IPS DF 6.9 (cell line): ENCODE measurements at places on chromosomes 6 and 20.

DNA sequence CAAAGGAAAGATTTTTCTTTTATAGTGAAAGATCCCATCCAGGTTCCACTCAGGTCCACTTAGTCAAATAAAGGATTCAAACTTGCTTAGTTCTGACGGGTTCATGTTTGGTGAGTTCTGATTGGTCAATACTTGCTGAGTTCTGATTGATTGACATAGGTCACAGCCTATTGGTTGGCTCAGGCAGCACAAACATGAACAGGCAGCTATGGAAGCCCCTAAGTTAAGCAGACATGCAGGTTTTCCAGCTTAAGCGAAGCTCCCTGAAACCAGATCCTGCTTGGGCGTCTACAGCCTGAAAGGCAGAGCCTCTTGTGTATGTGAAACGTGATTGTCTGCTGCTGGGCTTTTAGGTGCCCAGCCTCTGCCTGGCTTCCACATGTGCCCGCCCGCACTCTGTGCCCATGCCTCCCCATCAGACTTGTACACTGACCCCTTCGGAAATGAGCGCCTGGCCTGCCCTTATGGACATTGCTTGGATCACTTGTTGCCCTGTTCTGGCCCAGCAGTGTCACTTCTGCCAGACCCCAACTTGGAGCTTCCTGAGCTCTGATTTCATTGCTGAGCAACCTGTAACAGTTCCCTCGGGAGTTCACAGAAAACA, 45.4 kb upstream of the ECI2 start:
- no peak for DNase-seq

GRCh38 chr20:48826883-48827771, 672 bp downstream of the PREX1 start:
- no peak for DNase-seq

- no peak for DNase-seq
These were observed 67.3 kb upstream of the TENT5A start for GRCh38 chr6:81819767-81820166.

GRCh38 chr20:6061544-6061943, 7.7 kb upstream of the LRRN4 start:
- DNase-seq = no peak

GRCh38 chr20:59830665-59831023, 102.8 kb downstream of the SYCP2 start:
- no peak for DNase-seq

- DNase-seq = no peak
These were observed 454.3 kb upstream of the JARID2 start for GRCh38 chr6:14791526-14791925.
